ENCODE measurements at places on chromosomes 2 and 18.

GRCh38 chr2:220365023-220365422 lies 737.6 kb downstream of the SLC4A3 start:
- no peak for DNase-seq

- DNase-seq, result no peak
These were observed 128.6 kb downstream of the MSTN start for GRCh38 chr2:189933911-189934399.

GRCh38 chr18:13313006-13313686 lies 94.6 kb downstream of the LDLRAD4 start:
- DNase-seq, result no peak

- no peak for DNase-seq
These were observed 6.2 kb downstream of the ASAP2 start for GRCh38 chr2:9212661-9213411.

GRCh38 chr18:44733069-44733753 lies 52.5 kb downstream of the SETBP1 start:
- no peak for DNase-seq

DNA sequence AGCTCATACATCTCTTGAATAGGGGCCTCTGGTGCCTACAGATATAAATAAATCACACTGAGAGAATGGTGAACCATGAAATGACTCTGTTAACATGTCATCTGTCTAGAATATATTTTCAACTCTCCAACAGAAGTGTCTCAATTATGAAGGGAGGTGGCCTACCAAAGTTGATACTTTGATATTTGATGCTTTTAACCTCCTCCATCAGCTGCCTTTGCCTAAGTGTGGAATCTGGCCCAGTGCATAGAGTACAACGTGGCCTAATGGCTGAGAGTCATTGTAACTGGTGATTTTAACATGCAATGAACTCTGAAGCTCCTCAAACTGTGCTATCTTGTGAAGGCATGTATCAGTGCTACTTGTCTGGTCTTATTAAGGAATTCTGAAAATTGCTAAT lies 93.4 kb downstream of the MYO3B start:
- peak; percentile 72 for DNase-seq

GRCh38 chr18:51051105-51051712 lies 21.2 kb downstream of the SMAD4 start:
- DNase-seq, result peak; percentile 48

DNA sequence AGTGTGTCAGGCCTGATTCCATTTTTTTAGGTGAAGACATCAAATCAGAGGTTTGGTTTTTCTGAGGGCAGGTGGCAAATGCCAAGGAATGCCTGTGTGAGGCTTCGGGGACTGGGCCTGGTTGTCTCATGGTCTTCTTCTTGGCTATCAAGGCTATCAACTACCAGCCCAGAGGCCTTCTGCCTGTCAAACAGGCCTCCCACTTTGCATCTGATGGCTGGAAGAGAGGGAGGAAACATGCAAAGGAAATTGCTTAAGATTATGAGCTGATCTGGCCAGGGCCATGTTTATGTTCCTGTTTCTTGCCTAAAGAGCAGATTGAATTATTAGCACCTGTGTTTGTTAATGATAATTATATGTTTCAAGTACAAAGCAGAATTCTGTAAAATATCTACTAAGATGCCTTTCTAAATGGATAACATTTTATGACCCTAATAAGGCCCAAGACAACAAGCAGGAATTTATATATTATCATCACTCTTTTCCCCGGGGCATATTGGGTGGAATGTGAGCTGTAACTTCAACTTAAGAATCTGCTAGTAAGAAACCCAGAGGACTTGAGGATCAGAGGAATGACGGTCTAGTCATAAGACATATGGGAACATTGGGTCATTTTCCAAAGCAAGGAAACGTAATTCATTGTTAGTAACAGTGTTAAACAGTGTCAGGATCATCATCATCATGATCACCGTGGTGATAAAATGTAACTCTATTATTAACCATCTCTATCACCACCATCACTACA lies 123.2 kb downstream of the LYPD6B start:
- DNase-seq, result no peak

All from NCI-H2029 treated with DMSO at 0.1 percent for 48 hours (cell line).